ENCODE measurements at places on chromosomes 13 and 19. TPM values are rescaled to one million over a fixed set of nuclear protein-coding genes. Genes with fewer than 3 reads are reported as not detected.

DNA sequence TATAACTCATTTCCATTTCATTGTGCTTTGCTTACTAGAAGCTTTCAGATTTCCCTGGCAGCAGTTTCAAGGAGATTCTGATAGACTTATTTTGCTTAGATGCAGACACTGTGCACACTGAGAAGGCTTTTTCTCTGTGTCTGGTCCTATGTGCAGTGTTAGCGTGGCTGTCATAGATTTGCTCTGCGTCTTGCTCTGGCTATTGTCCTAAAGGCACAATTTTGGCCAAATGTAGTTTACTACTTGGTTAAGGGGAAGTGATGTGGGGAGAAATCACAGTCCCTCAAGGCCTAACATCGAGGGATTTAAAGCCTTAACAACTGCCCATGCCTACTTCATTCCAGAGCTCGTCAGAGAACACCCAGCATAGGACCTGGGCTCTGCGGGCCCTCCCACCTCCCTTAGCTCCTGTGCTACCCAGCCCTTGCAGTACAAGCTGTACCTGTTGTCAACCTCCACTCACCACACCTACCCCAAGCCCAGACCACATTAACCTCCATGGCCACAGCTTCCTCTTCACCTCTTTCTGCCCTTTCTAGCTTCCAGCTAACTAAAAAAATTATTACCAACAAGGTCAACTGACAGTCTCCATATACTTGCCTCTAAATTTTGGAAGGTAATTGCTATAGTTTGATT lies 38.9 kb upstream of the KATNAL1 start:
- DNase-seq = no peak

- no peak for DNase-seq
Observed at GRCh38 chr13:93750676-93751075, 524.1 kb downstream of the GPC6 start.

GRCh38 chr19:31610018-31610417 lies 260.8 kb upstream of the TSHZ3 start:
- no peak for DNase-seq

GRCh38 chr13:106489849-106490568 lies 45.5 kb downstream of the EFNB2 start:
- no peak for DNase-seq

- DNase-seq = no peak
Observed at GRCh38 chr13:113851480-113851803, 12.4 kb downstream of the GAS6 start.

- DNase-seq = no peak
Observed at GRCh38 chr13:102643656-102644055, 46.9 kb downstream of the TPP2 start.

DNA sequence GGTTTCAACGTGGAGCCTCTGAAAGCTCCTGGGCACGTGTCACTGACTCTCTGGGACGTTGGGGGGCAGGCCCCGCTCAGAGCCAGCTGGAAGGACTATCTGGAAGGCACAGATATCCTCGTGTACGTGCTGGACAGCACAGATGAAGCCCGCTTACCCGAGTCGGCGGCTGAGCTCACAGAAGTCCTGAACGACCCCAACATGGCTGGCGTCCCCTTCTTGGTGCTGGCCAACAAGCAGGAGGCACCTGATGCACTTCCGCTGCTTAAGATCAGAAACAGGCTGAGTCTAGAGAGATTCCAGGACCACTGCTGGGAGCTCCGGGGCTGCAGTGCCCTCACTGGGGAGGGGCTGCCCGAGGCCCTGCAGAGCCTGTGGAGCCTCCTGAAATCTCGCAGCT lies 2.3 kb downstream of the ARL11 start:
- no peak for DNase-seq

DNA sequence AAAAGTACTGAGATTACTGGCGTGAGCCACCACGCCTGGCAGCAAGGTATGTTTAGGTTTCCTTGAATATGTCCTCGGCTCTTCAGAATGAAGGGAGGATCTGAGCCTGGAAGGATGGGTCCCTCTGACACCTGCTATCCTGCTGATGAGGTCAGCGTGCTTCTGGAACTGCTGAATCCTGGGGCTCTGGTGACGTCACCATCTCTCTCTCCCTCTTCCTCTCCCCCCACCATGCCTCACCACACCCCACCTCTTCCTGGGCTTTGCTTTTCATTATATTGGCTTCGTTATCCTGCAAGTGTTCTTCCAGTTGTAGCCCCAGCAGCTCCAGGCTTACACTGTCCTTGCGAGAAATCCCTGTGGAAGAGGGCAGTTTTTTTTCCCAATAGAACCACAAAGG lies 49.8 kb downstream of the CCNE1 start:
- DNase-seq = no peak

DNA sequence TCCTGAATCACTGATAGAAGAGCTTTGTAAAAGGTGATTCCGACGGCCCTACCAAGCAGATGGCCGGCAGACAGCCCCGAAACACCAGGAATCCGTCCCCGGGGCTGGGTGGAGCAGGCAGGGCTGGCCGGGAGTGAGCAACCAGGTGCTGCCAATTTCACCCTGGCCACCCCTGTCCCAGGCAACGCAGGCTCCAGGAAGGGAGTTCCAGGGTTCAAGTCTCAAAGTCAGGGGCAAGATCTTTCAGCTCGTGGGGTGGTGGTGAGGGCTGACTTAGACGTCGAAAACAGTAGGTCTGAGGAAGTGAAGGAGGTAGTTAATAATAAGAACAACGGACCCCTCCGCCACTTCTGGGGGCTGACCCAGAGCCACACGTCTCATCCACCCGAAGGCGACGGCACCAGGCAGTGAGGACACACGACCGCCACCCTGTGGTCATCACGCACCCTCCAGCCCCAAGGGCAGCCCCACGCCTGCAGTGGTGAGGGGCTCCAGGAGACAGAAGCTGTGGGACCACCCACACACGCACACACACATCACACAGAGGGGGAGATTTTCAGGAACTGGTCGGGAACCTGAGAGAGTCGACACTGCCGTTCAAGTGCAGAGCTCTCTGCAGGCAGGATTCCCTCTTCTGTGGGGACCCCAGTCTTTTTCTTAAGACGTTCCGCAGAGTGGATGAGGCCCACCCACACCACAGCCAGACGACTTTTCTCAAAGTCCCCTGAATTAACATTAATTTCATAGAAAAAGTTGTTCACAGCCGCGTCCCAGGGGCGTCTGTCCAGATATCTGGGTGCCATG lies 67.2 kb downstream of the SPACA7 start:
- no peak for DNase-seq

DNA sequence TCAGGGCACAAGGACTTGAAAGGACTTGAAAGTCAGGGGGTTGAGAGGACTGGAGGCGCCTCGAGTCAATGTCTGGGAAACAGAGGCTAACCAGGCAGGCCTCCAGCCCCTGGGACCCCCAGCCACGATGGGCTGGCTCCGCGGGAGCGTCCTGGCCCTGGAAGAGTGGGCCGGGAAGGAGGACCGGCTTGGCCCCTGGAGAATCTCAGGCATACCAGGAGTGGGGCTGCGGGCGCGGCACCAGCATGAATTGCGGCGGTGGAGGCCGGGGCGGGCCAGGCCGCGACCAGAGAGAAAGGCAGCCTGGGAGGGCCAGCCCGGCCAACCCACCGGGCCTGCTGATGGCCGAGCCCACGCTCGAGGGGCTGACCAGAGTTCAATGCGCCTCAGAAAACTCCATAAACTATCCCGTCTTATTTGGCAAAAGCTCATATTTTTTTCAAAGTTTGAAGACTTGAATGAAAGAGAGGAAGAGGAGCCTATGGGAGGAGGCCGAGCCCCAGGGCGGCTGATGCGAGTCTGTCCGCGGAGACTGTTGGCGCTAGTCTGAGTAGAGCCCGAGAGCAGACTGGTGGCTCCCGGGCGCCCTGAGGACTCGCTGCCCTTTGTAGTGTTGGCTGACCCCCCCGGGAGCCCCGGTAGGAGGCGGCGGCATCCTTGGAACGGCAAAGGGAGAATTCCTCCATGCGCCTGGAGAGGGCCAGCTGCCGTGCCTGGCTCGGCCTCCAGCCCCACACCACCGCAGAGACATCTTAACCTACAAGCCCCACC lies 68.0 kb downstream of the MLLT1 start:
- no peak for DNase-seq

GRCh38 chr13:29849731-29850212 lies 645 bp downstream of the UBL3 start:
- DNase-seq = peak; percentile 47

DNA sequence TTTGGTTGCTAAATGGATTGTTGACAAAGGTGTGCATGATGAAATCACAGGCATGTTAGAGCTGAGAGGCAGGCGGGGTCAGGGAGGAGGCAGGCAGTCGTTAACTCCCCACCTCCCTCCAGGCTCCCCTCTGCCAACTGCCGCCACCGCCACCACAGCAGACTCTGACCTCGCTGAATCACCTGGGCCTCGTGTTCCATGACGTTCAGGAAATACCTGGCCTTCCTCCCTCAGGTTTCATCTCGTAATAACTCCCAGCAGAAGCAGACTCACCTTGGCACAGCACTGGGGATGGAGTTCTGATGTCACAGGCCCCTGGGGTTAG lies 198.5 kb downstream of the KATNAL1 start:
- no peak for DNase-seq

UNC13A gene
- polyA plus RNA-seq = 0.24 TPM

PSPN gene
- 2.7 TPM for polyA plus RNA-seq

GJB6 gene
- polyA plus RNA-seq = 3.6 TPM

URAD gene
- polyA plus RNA-seq = not detected

PTGER1 gene
- 3.9 TPM for polyA plus RNA-seq

All from right renal pelvis (tissue), 4 donors.